ENCODE measurements at places on chromosomes 1 and 21. TPM values are rescaled to one million over a fixed set of nuclear protein-coding genes. Genes with fewer than 3 reads are reported as not detected.

The TAL1 gene
- 3.7 TPM for total RNA-seq

GRCh38 chr1:227396539-227397353, 78.5 kb upstream of the CDC42BPA start:
- no peak for DNase-seq

DNA sequence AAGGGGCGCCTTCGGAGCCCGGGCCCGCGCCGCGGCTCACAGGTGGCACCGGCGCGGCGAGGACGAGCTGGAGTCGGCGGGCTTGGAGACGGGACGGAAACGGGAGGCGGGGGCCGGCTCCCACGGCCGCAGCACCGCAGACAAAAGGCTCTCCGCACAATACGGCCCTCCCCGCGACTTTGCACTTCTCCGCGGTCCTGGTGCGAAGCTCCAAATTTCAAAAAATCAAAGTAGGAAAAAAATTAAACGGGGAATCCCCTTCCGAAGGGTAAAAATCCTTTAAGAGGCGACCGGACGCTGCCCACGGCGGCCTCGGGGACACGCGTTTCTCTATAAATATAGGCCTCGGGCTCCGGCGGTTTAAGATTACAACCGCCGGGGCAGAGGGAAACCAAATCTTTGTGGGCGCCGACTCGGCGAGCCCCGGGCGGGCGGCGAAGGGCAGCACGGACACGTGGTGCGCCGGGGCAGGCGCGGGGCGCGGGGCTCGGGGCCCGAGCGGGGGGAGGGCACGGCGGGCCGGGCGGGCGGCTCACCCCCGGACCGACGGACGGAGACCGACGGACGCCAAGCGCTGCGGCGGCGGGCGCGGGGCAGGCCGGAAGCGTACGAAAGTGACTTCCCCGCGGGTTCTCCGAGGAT, 453 bp downstream of the PABPC4 start:
- peak; percentile 53 for DNase-seq

GRCh38 chr1:167457936-167458584, 60.3 kb downstream of the CD247 start:
- no peak for DNase-seq

The CHI3L2 gene
- 4.7 TPM for total RNA-seq

DNA sequence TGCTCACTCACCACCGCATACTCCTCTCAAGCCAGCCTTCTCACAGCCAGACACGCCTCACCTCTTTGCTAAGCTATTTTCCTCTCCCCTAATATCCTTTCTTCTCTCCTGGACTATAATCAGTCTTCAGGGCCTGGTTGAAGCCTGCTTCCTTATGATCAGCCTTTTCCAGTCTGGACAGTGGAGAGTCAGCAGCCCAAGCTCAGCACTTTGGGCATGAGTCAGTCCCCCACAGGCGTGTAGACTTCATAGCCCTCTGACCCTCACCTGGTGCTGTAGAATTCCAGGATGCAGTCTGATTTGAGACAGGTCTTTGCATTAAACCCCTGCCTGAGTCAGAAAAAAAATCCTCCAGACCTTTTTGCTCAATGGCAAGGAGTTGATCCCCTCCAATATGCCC, 2.5 kb downstream of the HPCAL4 start:
- DNase-seq = no peak

DNA sequence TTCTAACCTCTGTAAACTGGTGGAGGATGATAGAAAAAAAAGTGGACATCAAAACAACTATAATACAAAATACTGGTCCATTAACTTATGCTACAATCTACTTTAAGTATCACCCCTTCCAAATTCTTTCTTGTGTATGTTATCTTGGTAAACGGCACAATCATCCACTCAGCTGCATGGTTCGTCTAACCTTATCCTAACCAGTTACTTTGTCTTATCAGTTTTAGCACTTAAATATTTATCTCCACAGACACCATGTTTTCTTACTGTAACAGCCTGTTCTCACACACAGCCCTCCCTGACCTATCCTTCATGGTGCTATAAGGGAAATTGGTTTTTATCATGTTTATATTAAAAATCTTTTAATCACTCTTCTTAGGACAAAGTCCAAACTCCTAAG, 157.2 kb downstream of the PTGER3 start:
- no peak for DNase-seq

DNA sequence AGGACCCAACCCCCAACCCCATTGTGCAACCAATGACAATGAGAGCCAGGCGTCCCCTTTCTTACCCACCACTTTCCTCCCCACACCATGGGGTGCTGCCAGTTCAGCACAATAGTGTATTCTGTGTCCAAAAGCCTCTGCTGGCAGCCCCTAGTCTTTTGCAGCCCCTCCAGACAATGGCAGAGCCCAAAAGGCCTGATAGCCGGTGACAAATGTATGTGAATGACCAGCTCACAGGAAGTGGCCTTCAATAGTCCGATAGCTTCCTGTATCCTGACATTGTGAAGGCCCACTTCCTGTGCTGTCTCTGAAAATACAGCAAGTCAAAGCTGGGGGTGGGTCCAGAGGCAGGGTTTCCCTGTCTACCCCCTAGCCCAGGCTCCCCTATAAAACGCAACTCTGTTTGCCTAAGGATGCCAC, 16.6 kb downstream of the SMIM12 start:
- DNase-seq = no peak

The ANKRD45 gene
- 0.17 TPM for total RNA-seq

- DNase-seq = no peak
These were observed 11.2 kb upstream of the AGMAT start for GRCh38 chr1:15595809-15596617.

- DNase-seq = no peak
These were observed 116.4 kb downstream of the CRB1 start for GRCh38 chr1:197384471-197384870.

The CFAP141 gene
- not detected for total RNA-seq

The HRNR gene
- total RNA-seq = not detected

The AMY1C gene
- total RNA-seq = not detected

- DNase-seq = no peak
These were observed 71.5 kb upstream of the PTGFR start for GRCh38 chr1:78419309-78419708.

Data from left ventricle myocardium superior (tissue), 1 donor.